ENCODE measurements at places on chromosomes 7 and 10.
A peak's percentile ranks its signal among the peaks of the same experiment; 100 is the strongest.

GRCh38 chr10:28467615-28468014 is 65.3 kb upstream of the WAC start:
- DNase-seq: no peak

GRCh38 chr10:13891128-13892000 is 304.6 kb downstream of the PRPF18 start:
- no peak for DNase-seq

GRCh38 chr7:139124084-139124914 is 14.8 kb upstream of the ZC3HAV1 start:
- DNase-seq: no peak

GRCh38 chr10:78459639-78460037 is 426.0 kb downstream of the RPS24 start:
- DNase-seq: no peak

DNA sequence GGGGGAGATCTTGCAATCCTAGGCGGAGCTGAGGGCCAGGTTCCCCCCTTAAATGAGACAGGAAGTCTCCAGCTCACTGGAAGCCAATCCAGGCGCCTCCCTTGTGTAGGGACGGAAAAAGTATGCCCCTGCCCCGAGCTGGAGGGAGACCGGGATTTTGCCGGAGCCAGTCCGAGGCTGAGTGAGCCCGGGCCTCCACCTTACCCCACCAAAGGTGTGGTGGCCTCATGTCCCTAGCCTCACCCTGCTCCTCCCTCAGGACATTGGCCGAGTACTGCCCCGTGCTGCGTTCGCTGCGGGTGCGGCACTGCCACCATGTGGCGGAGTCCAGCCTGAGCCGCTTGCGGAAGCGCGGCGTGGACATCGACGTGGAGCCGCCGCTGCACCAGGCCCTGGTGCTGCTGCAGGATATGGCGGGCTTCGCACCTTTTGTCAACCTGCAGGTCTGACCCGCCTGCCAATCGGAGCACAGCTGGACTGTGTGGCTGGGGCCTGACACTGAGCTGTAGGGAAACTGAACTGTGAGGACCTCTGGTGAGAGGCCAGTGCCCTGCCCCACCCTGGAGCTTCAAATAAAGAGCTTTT is 2.0 kb downstream of the FBXL15 start:
- DNase-seq: no peak

- no peak for DNase-seq
These were observed 396.5 kb upstream of the VSTM2A start for GRCh38 chr7:54145716-54146115.

DNA sequence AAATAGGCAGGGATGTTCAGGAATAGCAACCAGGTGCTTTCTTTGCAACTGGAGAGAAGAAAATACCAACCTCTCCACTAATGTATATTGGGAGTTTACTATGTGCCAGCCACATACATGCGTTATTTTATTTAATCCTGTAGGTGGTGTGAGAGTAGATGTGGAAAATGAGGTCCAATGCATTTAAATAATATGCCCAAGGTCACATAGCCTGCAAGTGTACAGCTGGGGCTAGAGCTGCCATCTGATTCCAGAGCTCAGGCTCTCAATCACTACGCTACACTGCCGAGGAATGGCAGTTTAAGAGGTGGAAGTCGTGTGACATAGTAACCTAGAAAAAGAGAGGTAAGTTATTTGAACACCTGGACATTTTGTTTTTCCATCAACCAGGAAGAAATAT is 277.0 kb downstream of the EXOC4 start:
- DNase-seq: peak; percentile 26

DNA sequence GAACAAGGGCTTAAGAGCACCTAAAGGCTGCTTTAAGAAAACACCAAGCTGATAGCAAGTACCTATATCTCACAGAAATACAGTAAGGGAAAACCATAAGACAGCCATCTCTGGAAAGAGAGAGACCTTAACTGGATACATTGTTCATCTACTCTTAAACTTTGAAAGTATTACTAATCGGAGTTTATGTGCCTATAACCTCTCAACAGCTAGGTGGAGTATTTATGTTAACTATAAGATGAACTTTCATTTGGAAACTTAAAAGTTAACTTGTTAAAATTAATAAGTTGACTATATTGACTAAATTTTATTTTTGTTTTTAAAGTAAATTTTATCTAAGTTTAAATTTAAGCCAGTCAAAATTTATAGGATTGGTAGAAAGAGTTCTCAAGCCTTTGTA is 90.6 kb downstream of the USP6NL start:
- no peak for DNase-seq

DNA sequence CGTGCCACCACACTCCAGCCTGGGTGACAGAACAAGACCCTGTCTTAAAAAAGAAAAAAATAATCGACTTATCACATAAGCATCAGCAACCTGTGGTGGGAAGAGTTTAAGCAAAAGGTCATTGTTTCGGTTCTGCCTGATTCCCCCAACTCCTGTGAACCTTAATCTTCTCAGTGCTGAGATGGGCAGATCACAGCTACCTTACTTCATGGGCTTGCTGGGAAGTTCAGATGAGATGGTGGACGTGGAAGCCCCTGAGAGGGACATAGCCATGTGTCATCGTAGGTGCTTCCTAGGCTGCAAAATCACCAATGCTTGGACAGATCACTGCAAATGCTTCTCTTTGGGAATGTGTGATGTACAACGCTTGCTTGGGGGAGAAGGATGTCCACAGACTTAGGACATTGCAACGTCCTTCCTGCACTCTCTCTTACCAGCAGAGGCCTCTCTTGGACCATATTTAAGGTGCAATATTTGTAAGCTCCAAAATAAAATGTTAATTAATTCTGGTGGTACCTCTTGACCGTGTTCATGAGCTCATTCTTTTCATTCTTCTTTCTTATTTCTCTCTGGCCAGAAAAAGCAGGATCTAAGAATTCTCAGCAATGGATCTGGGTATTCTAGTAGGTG is 8.6 kb downstream of the GJD4 start:
- DNase-seq: no peak

GRCh38 chr7:101128040-101128834 is 1.3 kb downstream of the SERPINE1 start:
- no peak for DNase-seq

DNA sequence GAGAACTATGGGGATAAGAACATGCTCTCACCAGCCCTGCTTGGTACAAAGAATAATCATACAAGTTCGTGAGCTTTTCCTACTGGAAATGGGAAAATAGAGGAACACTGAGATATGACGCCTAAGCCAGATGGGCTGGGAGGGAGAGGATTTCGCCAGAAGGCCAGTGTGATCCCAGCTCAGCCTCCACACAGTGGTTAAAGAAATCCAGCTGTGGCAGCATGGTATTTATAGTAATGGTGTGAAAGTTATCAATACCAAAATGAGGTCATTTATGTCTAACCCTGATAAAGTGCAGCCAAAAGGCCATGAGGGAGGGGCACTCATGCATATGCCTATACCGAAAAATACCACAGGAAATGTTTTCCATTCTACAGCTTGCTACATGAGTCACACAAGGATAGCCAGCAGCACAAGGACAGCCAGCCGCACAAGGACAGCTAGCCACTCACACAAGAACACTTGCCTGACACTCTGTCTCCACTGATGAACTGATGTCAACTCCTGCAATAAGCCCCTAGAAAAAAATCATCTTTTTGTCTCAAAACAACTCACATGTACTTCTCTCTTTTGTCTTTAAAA is 49.4 kb downstream of the FRMPD2 start:
- DNase-seq: no peak

DNA sequence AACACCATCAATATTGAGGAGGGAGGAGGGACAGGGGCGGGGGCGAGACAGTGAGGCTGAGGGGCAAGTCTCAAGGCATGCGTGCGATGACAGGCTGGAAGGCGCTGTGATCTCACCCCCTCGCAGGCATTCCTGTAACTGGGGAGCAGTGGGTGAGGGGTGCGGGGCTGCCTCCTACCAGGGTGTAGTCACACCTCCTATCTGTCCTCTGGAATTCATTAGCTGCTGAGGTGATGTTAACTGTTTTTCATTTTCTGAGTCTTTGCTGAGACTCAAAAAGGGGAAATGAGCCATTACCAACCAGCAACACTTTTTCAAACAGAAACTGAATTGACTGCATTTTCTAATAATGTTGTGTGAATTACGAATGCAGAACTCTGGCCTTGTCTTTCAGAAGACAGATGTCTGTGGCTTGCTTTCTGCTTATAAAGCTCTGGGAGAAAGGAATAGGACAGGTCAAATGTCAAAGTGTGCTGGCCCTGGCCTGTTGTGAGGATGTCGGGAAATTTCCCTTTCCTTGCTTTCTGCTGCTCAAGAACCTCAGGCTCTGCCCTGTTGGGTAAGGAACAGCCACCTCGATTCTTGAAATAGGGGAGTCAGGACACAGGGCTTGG is 23.7 kb upstream of the CDH23 start:
- no peak for DNase-seq
